ENCODE measurements at places on chromosomes 11 and 22. TPM values are rescaled to one million over a fixed set of nuclear protein-coding genes. Genes with fewer than 3 reads are reported as not detected.

MS4A12 gene
- not detected for total RNA-seq

PGM2L1 gene
- total RNA-seq = 13.1 TPM

METTL15 gene
- 18.0 TPM for total RNA-seq

RAB3IL1 gene
- not detected for total RNA-seq

OR10D3 gene
- total RNA-seq = not detected

RBM14 gene
- total RNA-seq = 176 TPM

WNT11 gene
- total RNA-seq = 2.0 TPM

GLB1L3 gene
- total RNA-seq = 4.1 TPM

- H3K27me3 ChIP-seq = peaks cover 68% of the 10 kb centered on the region
- no peak overlapping the region for H3K27ac ChIP-seq
- DNase-seq = no peak
These were observed 14.4 kb downstream of the ELMOD1 start for GRCh38 chr11:107605061-107606006.

DNA sequence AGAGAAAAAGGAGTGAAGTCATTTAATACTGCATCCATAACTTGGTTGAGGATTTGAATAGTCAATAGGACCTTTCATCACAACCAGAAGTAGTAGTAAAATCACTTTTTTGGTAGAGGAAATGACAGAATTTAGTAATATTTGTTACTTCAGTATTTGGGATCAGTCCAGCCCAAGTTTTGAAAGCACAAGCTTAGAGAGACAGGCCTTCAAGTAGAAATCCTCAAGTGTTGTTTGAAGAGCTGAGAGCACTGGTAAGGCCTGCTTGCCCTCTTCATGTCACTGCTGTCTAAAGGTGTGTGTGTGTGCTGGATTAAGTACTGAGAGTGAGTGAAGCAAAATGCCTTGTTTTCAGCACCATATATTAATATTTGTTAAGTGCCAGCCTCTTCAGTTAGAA, 137.3 kb downstream of the WNT11 start:
- no peaks in the 10 kb centered on the region for H3K4me1 ChIP-seq
- H3K36me3 ChIP-seq = peaks cover 22% of the 10 kb centered on the region
- H3K27me3 ChIP-seq = no peaks in the 10 kb centered on the region
- no peak for DNase-seq
- no peak overlapping the region for H3K27ac ChIP-seq

DNA sequence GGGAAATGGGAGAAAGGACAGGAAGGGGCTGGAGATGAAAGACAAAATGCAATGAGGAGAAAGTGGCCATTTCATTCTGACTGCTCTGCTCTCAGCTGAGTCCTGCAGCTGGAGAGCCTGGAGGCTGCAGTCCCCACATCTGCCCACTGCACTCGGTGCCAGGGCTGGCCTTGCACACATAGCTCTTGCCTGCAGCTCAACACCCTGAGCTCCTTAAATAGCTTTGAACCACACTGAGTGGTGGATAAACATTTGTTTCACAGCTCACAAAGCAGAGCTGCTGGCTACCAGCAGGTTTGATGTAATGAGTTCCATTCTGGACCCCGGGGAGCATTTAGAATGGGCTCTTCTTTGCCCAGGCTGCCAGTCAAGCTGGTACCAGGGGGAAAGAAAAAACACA, 426.1 kb upstream of the CADM1 start:
- H3K4me1 ChIP-seq = peaks cover 5% of the 10 kb centered on the region
- no peak for DNase-seq

DNA sequence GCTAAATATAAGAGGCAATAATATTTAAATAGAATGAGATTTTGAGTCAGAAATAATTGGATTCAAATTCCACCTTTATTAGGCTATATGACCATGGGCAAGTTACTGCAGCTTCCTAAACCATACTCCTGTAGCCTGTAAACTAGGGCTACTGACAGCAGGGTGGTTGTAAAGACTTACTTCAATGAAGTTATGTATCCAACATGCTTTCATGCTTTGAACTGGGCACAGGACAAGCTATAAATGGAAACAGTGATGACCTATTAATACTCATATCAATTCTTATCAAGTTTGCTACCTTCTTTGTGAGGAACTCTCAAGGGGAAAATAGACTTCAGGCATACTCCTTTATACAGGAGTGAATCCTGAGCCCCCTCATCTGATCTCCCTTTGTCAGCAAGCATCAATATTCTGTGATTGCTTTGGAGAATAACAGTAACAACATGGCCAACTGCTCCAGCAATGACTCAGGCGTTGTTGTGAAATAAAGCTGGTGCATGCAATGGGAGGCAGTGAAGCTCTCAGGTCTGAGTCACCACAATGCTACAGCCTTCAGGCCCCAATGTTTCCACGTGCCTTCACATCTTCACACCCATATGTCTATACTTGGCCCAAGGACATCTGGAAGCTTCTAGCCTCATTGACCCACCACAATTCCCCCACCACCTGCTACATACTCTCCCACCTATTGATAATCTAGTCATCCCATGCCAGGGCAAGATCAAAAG, 102.5 kb downstream of the KCNA4 start:
- H3K4me3 ChIP-seq = no peak overlapping the region
- no peaks in the 10 kb centered on the region for H3K27me3 ChIP-seq
- DNase-seq = no peak
- H3K27ac ChIP-seq = no peak overlapping the region
- H3K4me1 ChIP-seq = no peaks in the 10 kb centered on the region

DNA sequence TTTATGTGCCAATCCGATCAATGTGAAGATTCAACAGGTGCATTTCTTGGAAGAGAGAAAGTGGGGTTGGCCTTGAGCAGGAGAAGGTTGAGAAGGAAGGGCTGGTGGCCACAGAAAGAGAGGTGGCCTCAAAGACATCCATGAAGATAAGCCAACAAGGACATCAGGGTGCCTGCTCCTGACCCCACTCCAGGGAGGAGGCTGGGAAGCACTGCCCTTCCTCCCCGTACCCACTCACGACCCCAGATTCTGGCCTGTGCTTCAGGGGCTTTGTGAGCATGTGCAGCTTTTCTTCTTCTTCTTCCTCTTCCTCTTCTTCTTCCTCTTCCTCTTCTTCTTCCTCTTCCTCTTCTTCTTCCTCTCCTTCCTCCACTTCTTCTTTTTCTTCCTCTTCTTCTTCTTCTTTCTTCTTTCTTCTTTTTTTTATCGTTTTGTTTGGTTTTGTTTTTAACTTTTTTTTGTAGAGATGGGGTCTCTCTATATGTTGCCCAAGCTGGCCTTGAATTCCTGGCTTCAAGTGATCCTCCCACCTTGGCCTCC, 30.3 kb downstream of the DKK3 start:
- no peak overlapping the region for H3K4me3 ChIP-seq
- H3K4me1 ChIP-seq = peaks cover 9% of the 10 kb centered on the region
- peak; percentile 18 for DNase-seq
- no peaks in the 10 kb centered on the region for H3K36me3 ChIP-seq
- no peak overlapping the region for H3K27ac ChIP-seq

- H3K27ac ChIP-seq = no peak overlapping the region
- no peak overlapping the region for H3K4me3 ChIP-seq
- H3K4me1 ChIP-seq = no peaks in the 10 kb centered on the region
- no peaks in the 10 kb centered on the region for H3K27me3 ChIP-seq
- H3K36me3 ChIP-seq = no peaks in the 10 kb centered on the region
- DNase-seq = peak; percentile 31
These were observed 76.3 kb downstream of the BUD13 start for GRCh38 chr11:116696381-116696941.

- no peak for DNase-seq
- peaks cover 20% of the 10 kb centered on the region for H3K27me3 ChIP-seq
- H3K4me1 ChIP-seq = no peaks in the 10 kb centered on the region
- H3K27ac ChIP-seq = no peak overlapping the region
- no peaks in the 10 kb centered on the region for H3K36me3 ChIP-seq
These were observed 48.1 kb upstream of the SHISAL1 start for GRCh38 chr22:44360668-44361381.

GRCh38 chr11:10532526-10532925, 8.5 kb downstream of the RNF141 start:
- no peaks in the 10 kb centered on the region for H3K27me3 ChIP-seq
- H3K4me3 ChIP-seq = no peak overlapping the region
- H3K27ac ChIP-seq = no peak overlapping the region
- peaks cover 10% of the 10 kb centered on the region for H3K4me1 ChIP-seq

DNA sequence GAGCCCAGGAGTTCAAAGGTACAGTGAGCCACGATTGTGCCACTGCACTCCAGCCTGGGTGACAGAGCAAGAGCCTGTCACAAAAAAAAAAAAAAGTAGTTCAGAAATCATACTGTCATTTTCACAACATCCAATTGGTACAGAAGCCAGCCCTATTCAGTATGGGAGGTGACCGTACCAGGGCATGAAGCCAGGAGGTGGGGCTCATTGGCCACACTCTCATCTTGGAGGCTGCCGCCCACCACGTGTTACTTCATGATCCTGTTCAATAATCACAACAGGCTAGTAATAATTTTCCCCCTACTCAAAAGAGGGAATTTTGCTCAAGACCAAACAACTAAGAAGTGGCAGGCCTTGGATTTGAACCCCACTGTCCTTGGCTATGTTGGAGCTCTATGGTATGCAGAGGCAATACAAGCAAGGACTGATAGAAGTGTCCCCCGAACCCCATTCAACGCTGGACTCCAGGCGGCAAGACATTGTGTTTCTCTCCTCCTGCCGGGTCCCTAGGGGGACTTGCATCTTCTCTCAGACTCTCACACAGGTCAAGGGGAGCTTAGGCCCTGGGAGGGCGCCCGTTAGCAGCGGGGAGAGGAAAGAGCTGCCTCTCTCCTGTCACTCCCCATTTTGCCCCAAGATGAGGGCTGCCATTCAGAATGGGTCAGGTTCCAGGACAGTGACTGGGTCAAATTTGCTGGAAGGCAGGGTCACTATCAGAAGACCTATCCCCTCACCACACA, 40.2 kb upstream of the EMID1 start:
- no peak for DNase-seq
- H3K27me3 ChIP-seq = peaks cover 41% of the 10 kb centered on the region
- peaks cover 28% of the 10 kb centered on the region for H3K4me1 ChIP-seq
- H3K27ac ChIP-seq = no peak overlapping the region
- H3K36me3 ChIP-seq = no peaks in the 10 kb centered on the region
- no peak overlapping the region for H3K4me3 ChIP-seq

GRCh38 chr11:134949121-134950090, 537.4 kb upstream of the B3GAT1 start:
- H3K27me3 ChIP-seq = peaks cover 6% of the 10 kb centered on the region
- H3K27ac ChIP-seq = no peak overlapping the region
- no peak overlapping the region for H3K4me3 ChIP-seq
- no peak for DNase-seq
- H3K36me3 ChIP-seq = no peaks in the 10 kb centered on the region

- no peaks in the 10 kb centered on the region for H3K36me3 ChIP-seq
- no peak overlapping the region for H3K27ac ChIP-seq
- no peak for DNase-seq
- H3K4me3 ChIP-seq = no peak overlapping the region
These were observed 120.2 kb upstream of the TBCEL start for GRCh38 chr11:120903686-120904085.

DNA sequence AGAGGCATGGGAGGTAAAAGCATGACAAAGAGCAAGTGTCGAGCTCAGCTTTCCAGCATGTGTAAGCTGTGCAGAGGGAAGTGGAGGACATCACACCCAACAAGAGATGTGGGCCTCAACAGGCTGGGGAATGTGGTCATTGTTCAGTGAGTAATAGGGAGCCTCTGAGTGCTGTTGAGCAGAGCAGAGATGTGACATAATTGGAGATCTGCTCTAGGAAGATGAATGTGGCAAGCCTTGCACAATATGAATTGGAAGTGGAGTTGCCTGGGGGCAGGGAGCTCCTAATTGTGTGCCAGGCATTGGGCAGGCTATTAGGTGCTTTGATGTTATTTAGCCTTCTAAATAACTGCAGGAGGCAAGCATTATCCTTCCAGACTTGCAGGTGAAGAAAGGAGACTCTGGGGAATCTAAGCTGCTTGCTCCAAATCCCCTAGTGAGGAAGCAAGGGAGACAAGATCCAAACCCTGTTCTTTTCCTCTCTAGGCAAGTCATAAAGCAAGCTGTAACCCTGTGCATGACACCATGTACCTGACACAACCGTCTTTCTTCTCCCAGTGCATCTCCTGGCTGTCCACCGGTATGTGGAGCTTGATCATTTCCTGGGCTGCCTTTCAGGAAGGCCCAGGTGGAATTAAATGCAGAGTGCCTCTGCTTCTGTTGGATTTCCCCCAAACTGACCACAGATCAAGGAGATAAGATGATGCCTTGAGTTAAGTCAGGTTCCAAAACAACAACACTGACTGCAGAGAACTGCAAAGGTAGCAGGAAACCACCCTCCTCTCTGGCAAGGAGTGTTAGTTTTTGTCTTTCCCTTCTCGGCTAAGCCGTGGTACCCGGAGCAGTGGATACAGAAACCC, 221.4 kb downstream of the TENM4 start:
- H3K27ac ChIP-seq = no peak overlapping the region
- no peak overlapping the region for H3K4me3 ChIP-seq
- DNase-seq = no peak

- H3K27ac ChIP-seq = no peak overlapping the region
- peaks cover 15% of the 10 kb centered on the region for H3K27me3 ChIP-seq
- H3K36me3 ChIP-seq = no peaks in the 10 kb centered on the region
- no peak overlapping the region for H3K4me3 ChIP-seq
- DNase-seq = no peak
These were observed 68.3 kb downstream of the CTTN start for GRCh38 chr11:70466596-70466995.

- H3K27ac ChIP-seq = no peak overlapping the region
- no peaks in the 10 kb centered on the region for H3K27me3 ChIP-seq
- H3K36me3 ChIP-seq = no peaks in the 10 kb centered on the region
- no peak overlapping the region for H3K4me3 ChIP-seq
- no peaks in the 10 kb centered on the region for H3K4me1 ChIP-seq
These were observed 847.4 kb downstream of the NTM start for GRCh38 chr11:132217856-132218255.

GRCh38 chr11:8019314-8020243, 32.4 kb downstream of the EIF3F start:
- peaks cover 14% of the 10 kb centered on the region for H3K4me1 ChIP-seq
- H3K36me3 ChIP-seq = no peaks in the 10 kb centered on the region
- peaks cover 53% of the 10 kb centered on the region for H3K27me3 ChIP-seq
- DNase-seq = peak; percentile 37

- H3K4me3 ChIP-seq = no peak overlapping the region
- H3K36me3 ChIP-seq = no peaks in the 10 kb centered on the region
- no peak for DNase-seq
- H3K27ac ChIP-seq = no peak overlapping the region
These were observed 10.6 kb downstream of the PLET1 start for GRCh38 chr11:112249871-112250610.

- no peak overlapping the region for H3K27ac ChIP-seq
- DNase-seq = no peak
- no peaks in the 10 kb centered on the region for H3K4me1 ChIP-seq
- peaks cover 6% of the 10 kb centered on the region for H3K27me3 ChIP-seq
These were observed 28.5 kb upstream of the EIF3M start for GRCh38 chr11:32555091-32555490.
